ENCODE measurements at places on chromosomes 6 and 20.

GRCh38 chr6:14641423-14642135 is 524.0 kb downstream of the CD83 start:
- no peak overlapping the region for H3K27ac ChIP-seq
- no peak overlapping the region for H3K4me3 ChIP-seq
- DNase-seq: no peak
- H3K4me1 ChIP-seq: peaks cover 52% of the 10 kb centered on the region
- peaks cover 2% of the 10 kb centered on the region for H3K36me3 ChIP-seq

DNA sequence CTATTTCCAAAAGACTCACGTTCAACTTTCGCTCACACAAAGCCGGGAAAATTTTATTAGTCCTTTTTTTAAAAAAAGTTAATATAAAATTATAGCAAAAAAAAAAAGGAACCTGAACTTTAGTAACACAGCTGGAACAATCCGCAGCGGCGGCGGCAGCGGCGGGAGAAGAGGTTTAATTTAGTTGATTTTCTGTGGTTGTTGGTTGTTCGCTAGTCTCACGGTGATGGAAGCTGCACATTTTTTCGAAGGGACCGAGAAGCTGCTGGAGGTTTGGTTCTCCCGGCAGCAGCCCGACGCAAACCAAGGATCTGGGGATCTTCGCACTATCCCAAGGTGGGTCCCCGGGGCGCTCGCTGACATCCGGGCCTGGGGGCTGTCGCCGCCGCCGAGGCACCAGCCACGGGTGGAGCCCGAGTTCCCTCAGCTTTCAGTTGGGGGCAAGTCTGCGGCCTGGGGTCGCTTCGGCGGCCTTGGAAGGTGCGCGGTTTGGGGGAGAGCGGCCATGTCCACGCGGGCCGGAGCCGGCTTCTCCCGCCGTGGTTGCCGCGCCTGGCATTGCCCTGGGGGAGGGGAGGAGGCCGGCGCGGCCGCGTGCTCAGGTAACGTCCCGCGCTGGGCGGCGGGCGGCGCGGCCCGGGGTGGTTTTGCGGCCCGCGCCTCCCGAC is 429 bp downstream of the AMD1 start:
- H3K36me3 ChIP-seq: peaks cover 32% of the 10 kb centered on the region
- peaks cover 34% of the 10 kb centered on the region for H3K4me1 ChIP-seq
- peak; percentile 61 for DNase-seq
- no peaks in the 10 kb centered on the region for H3K27me3 ChIP-seq
- peak overlapping the region; percentile 98 for H3K27ac ChIP-seq

DNA sequence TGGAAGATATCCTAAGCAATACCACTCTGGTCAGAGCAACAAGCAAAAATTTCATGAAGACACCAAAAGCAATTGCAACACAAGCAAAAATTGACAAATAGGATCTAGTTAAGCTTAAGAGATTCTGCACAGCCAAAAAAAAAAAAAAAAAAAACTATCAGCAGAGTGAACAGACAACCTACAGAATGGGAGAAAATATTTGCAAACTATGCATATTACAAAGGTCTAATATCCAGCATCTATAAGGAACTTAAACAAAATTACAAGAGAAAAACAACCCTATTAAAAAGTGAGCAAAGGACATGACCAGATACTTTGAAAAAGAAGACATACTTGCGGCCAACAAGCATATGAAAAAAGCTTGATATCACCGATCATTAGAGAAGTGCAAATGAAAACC is 20.0 kb upstream of the AHI1 start:
- H3K27ac ChIP-seq: no peak overlapping the region
- H3K36me3 ChIP-seq: peaks cover 32% of the 10 kb centered on the region
- H3K4me1 ChIP-seq: peaks cover 23% of the 10 kb centered on the region
- DNase-seq: no peak
- no peak overlapping the region for H3K4me3 ChIP-seq
- no peaks in the 10 kb centered on the region for H3K27me3 ChIP-seq

DNA sequence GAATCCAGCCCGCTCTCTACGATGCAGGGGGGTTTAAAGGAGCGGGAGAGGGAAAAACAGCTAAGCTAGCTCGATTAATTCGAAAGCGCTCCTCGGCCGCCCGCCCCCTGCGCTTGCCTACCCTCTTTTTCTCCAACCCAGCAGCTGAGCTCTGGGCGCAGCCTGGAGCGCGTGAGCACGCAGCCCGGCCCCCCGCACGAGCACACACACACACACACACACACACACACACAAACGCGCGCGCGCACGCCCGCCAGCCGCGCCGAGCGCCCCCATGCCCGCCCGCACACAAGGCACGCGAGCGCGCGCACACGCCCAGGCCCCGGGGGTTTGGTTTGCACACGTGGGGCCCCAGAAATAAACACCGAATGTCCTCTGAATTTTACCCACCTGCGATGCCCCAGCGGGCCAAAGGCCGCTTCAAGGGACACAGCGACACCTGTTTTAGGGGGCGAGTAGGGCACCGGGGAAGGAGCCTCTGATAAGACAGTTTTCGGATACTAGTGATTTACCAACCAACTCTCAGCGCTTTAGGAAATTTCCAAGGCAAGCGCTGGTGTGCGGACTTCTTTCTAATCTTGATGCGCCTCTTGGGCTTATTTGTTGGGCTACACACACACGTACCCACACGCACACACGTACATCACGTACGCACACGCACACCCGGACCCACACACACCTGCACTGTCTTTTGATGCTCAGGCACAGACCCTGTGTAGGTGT is 802 bp upstream of the NRN1 start:
- peaks cover 16% of the 10 kb centered on the region for H3K36me3 ChIP-seq
- H3K4me3 ChIP-seq: peak overlapping the region; percentile 81
- peaks cover 36% of the 10 kb centered on the region for H3K4me1 ChIP-seq
- peaks cover 73% of the 10 kb centered on the region for H3K27me3 ChIP-seq

- H3K27ac ChIP-seq: no peak overlapping the region
- H3K4me1 ChIP-seq: peaks cover 52% of the 10 kb centered on the region
- H3K27me3 ChIP-seq: peaks cover 14% of the 10 kb centered on the region
- DNase-seq: no peak
- H3K36me3 ChIP-seq: peaks cover 45% of the 10 kb centered on the region
Measured at GRCh38 chr6:108873251-108873650, 25.0 kb downstream of the ARMC2 start.

DNA sequence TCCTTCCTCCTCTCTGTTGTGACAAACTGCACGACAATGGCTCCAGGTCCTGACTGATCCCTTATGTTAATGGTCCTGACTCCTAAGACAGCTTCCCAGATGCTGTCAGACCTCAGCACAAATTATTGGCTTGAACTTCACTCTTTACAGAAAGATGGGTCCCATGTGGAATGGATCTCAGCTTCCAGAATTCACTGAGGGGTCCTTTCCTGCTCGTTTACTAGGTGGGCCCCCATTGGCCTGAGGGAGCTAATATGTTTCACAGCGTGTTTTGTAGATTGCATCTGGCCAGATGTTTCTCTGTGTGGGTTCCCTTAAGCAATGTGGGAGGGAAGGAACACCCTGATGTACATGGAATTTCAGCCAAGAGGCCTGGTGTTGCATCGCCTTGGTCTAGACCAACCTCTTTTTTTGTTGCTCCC is 826.6 kb downstream of the MAFB start:
- no peak for DNase-seq
- H3K4me1 ChIP-seq: no peaks in the 10 kb centered on the region
- no peak overlapping the region for H3K4me3 ChIP-seq
- H3K27ac ChIP-seq: no peak overlapping the region
- no peaks in the 10 kb centered on the region for H3K27me3 ChIP-seq

DNA sequence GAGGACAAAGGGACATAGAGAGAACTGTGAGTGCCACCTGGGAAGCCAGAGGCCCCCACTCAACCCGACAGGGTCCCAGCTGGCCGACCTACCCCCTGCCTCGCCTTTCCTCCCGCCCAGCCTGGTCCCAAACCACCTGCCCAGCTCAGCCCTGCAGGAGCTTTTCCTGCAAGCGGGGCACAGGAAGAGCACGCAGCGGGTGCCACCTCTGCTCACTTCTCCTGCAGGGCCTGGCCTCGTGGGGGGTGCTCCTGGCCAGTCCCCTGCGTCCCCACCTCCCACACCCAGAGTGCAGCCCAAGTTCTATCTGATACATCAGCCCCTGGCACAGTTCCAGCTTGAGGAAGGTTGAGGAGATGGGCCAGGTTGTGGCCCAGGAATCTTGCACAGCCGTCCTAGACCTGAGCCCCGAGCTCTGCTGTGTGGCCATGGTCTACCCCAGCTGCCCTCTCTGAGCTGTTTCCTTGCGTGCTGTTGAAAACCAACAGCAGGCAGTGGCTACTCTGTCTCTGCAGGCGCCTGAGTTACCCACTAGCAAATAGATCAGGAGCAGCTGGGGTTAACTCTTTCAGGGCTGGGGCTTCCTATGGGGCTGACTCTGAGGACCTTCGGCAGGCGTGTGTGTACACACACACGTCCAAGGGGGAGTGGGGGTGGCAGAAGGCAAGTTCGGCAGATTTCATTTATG is 1.7 kb downstream of the NECAB3 start:
- no peak for DNase-seq
- H3K36me3 ChIP-seq: peaks cover 29% of the 10 kb centered on the region
- peak overlapping the region; percentile 82 for H3K27ac ChIP-seq
- H3K4me3 ChIP-seq: peak overlapping the region; percentile 85

GRCh38 chr6:159616456-159616855 is 76.6 kb downstream of the SOD2 start:
- H3K27ac ChIP-seq: no peak overlapping the region
- H3K36me3 ChIP-seq: no peaks in the 10 kb centered on the region
- H3K4me1 ChIP-seq: no peaks in the 10 kb centered on the region
- no peak for DNase-seq
- peaks cover 7% of the 10 kb centered on the region for H3K27me3 ChIP-seq

- H3K4me3 ChIP-seq: no peak overlapping the region
- peaks cover 2% of the 10 kb centered on the region for H3K4me1 ChIP-seq
- no peak overlapping the region for H3K27ac ChIP-seq
- DNase-seq: no peak
- peaks cover 33% of the 10 kb centered on the region for H3K36me3 ChIP-seq
Measured at GRCh38 chr20:63525971-63526370, 5.4 kb downstream of the PPDPF start.

DNA sequence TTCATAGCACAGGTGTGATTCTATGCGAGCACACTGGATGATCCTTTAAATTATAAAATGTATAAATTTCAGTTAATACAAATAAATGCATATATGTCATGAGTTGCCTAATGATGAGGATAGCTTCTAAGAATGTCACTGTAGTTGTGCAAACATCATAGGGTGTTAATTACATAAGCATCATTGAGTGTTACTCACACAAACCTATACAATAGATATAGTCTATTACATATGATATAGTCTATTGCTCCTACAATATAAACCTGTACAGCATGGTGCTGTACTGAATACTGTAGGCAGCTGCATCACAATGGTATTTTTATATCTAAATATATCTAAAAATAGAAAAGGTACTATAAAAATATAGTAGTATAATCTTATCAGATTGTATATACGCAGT is 159.0 kb downstream of the PTPRK start:
- no peaks in the 10 kb centered on the region for H3K4me1 ChIP-seq
- H3K36me3 ChIP-seq: no peaks in the 10 kb centered on the region
- no peak overlapping the region for H3K4me3 ChIP-seq
- DNase-seq: no peak
- no peaks in the 10 kb centered on the region for H3K27me3 ChIP-seq

- no peak overlapping the region for H3K27ac ChIP-seq
- no peak overlapping the region for H3K4me3 ChIP-seq
- DNase-seq: no peak
- no peaks in the 10 kb centered on the region for H3K36me3 ChIP-seq
Measured at GRCh38 chr20:19492687-19493336, 265.2 kb upstream of the RIN2 start.

GRCh38 chr6:116370760-116371119 is at the start of gene DSE:
TSS of gene DSE (plus strand) at chr6:116370947. CDS start at chr6:116399251, 28,304 bp downstream.
- H3K36me3 ChIP-seq: no peaks in the 10 kb centered on the region
- peak within 1 kb of the TSS; percentile 77 for H3K4me3 ChIP-seq
- H3K27ac ChIP-seq: no peak within 1 kb of the TSS
- peaks cover 59% of the 10 kb centered on the region for H3K27me3 ChIP-seq
- peaks cover 10% of the 10 kb centered on the region for H3K4me1 ChIP-seq
- DNase-seq: peak; percentile 32

- no peaks in the 10 kb centered on the region for H3K27me3 ChIP-seq
- no peaks in the 10 kb centered on the region for H3K4me1 ChIP-seq
- peaks cover 51% of the 10 kb centered on the region for H3K36me3 ChIP-seq
- DNase-seq: no peak
- no peak overlapping the region for H3K4me3 ChIP-seq
Measured at GRCh38 chr6:35283361-35283760, 14.3 kb upstream of the DEF6 start.

- no peaks in the 10 kb centered on the region for H3K4me1 ChIP-seq
- no peak overlapping the region for H3K4me3 ChIP-seq
- no peaks in the 10 kb centered on the region for H3K36me3 ChIP-seq
- no peak for DNase-seq
- no peaks in the 10 kb centered on the region for H3K27me3 ChIP-seq
Measured at GRCh38 chr6:5389086-5389745, 127.9 kb downstream of the FARS2 start.

GRCh38 chr20:53631909-53632662 is 38.4 kb upstream of the ZNF217 start:
- H3K27ac ChIP-seq: no peak overlapping the region
- H3K4me3 ChIP-seq: no peak overlapping the region
- peaks cover 20% of the 10 kb centered on the region for H3K4me1 ChIP-seq
- no peaks in the 10 kb centered on the region for H3K36me3 ChIP-seq

- H3K4me1 ChIP-seq: no peaks in the 10 kb centered on the region
- DNase-seq: no peak
- H3K36me3 ChIP-seq: no peaks in the 10 kb centered on the region
- H3K4me3 ChIP-seq: no peak overlapping the region
Measured at GRCh38 chr6:88074791-88075190, 27.1 kb downstream of the SPACA1 start.

GRCh38 chr20:38714308-38714707 is 10.0 kb upstream of the SLC32A1 start:
- H3K36me3 ChIP-seq: no peaks in the 10 kb centered on the region
- no peak overlapping the region for H3K4me3 ChIP-seq
- no peak for DNase-seq
- H3K27me3 ChIP-seq: peaks cover 32% of the 10 kb centered on the region

DNA sequence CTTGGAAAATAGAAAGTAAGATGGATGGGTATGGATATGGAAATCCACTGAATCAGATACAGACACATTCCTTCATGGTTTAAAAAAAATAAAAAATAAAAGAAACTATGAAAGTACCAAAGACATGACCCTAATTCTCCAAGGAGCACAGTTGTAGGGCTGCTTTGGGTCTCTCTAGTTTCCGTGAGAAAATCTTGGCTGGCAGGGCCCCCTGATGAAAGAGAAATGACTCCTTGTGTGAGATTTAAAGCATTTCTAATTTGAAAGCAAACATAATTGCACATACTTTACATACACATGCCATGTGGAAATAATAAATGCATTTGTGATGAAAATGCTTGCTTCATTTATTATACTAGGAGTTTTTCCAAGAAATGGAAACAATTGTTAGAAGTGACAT is 593.9 kb upstream of the BTBD3 start:
- no peak overlapping the region for H3K27ac ChIP-seq
- H3K4me3 ChIP-seq: no peak overlapping the region
- H3K4me1 ChIP-seq: no peaks in the 10 kb centered on the region

- no peaks in the 10 kb centered on the region for H3K27me3 ChIP-seq
- no peaks in the 10 kb centered on the region for H3K4me1 ChIP-seq
- no peak for DNase-seq
- no peak overlapping the region for H3K4me3 ChIP-seq
Measured at GRCh38 chr20:6683021-6683977, 84.2 kb upstream of the BMP2 start.

Measured in activated T-helper 2 cell treated with anti-CD3 and anti-CD28 coated beads, Interferon-gamma antibody, Interleukin-2, Interleukin-4, amounts not matched to agents 10 μg/mL and 5 μg/mL and 100 μg/mL, durations not matched to agents 14 hours and 24 hours and 36 hours (primary cell).